ENCODE measurements at places on chromosomes 2 and 18. TPM values are rescaled to one million over a fixed set of nuclear protein-coding genes. Genes with fewer than 3 reads are reported as not detected.

- DNase-seq, result no peak
These were observed 13.3 kb downstream of the PPP4R3B start for GRCh38 chr2:55604027-55604565.

DNA sequence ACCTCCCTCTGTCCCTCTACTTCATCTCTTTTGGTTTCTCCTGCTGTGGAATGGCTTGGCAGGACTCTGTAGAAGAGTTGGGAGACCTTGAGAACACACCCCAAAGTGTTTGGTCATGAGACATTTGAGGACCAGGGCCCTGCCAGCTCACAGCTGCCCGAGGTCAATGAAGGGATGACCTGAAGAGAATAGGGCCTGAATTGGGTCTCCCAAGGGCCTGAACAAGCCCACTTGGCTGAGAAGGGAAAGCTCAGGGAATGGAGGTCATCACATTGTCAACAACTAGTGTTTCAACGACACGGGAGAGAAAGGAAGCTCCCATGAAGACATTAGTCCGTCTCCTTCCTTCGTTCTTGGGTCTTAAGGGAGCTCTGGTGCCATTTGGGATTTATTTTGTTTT is 52.8 kb downstream of the TTC32 start:
- DNase-seq, result no peak

DNA sequence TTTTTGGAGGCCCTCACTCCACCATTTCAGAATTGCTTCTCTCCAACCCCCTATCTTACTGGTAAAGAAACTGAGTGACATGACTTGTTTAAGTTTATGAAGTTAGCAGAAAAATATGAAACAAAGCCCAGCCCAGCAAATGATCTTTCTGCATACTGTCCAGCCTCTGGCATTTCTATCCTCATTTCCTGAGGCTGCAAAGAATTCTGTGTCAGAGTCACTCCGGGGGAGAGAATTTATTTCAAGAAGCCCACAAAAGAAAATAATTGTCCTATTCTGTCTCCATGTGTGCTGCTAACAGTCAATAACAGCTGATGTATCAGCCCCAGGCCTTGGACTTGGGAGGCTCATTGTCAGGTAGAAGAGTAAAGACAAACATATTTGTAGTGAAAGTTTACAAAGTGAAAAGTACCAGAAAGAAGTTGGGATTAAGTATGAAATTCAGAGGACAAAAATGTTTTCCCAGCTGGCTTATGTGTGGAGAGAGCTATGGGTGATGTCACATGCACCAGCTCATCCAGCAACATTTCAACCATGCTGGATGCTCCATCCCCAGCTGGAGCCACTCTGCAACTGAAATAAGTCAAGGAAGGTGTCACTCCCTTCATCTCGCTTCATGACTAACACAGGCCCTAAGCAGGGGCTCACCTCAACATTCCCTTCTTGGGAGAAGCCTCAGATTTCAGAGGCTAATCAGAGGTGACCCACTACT is 42.3 kb downstream of the TRABD2A start:
- DNase-seq, result no peak

DNA sequence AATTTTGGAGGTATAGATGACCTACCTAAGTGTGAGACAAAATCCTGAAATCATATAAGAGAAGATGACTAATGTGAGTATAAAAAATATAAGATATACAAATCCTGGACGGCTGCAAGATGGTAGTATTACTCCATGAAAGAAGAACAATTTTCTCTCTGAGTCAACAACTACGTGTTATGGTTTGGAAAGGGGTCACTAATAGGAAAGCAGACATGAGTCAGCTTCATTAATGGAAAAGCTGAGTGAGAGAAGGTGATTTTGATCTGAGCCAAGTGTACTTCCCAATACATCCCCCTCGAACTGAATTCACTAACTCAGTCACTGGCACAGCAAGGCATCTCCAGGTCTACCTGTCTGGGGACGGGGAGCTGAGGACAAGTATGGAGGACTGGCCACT is 20.1 kb upstream of the SELENOI start:
- no peak for DNase-seq

DNA sequence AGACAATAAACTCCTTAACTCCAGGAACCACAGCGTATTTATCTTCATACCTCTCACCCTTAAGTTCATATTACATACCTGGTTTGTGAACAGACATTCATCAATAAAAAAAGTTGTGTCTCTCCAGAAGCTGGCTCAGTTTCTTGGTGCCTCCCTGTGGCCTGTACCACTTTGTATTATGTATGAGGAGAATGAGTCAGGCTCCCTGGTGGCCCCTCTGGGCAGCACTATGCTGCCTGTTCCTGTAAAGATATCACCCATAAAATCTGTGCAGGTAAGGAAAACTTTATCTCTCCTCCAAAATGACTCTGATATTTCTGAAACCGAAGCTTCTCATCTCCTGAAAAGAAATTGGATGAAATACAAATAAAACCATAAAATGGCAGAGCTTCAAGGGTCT is 198.4 kb upstream of the NT5C1B start:
- no peak for DNase-seq

GRCh38 chr2:19207452-19207851 is 151.0 kb downstream of the OSR1 start:
- DNase-seq, result no peak

DNA sequence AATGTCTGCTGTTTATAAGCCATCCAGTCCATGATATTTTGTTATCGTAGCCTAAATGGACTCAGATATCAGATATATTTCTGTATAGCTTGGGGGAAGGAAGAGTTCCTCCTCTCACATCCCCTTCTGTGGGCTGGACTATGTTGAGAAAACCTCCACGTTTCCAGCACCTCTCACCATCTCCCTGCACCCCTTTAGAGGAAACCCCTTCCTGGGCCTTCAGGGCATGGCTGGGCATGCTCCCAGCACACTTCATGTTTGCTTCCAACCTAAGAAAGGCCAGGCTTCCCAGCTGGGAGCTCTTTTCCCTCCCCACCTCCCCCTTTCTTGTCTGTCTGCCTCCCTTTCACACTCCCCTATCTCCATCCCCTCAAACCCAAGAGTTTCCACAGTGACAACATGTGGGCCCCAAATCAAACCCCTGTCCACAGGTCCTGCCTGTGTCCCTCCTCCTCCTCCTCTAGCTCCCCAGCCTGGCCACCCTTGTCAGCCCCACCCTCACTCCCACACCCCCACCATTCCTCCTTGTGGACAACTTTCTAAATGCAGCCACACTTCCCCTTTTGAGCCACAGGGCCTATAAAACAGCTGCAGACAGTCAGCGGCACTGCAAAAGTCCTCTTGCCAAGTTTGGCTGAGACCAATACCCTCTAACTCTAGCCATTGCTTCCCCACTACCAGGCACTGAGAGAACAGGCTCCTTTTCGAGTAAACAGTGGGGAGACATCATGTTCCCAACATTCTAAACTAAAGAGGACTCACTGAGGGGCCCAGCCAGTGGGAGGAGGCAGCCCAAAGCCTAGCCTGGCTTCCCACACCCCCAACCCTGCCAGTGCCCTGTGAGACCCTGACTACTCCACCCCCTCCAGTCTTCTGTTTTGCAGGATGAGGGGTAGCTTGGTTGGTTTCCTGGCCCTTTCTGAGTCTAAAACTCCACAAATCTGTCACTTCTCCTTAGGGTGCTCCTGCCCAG is 120.5 kb downstream of the ZFP36L2 start:
- DNase-seq, result peak; percentile 53

GRCh38 chr18:73895701-73896100 is 251.9 kb downstream of the FBXO15 start:
- no peak for DNase-seq

DNA sequence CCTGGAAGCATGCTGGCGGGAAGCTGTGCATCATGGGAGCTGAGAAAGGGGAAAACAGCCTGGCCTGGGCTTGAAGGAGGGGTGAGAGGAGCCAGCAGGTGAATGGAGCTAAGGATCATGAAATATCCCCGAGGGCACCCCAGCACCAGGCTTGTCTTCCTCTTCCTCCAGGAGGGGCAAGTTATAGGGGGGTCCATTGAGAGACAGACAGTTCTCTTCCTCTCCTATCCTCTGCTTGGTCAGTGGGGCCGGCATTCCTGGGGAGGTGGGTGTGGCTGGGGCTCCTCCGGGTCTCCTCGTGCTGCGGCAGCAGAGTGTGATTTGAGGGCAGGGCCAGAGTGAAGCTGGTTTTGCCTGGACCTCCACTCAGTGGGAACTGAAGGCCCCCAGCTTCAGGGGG is 78.9 kb downstream of the LIPG start:
- DNase-seq, result no peak

DNA sequence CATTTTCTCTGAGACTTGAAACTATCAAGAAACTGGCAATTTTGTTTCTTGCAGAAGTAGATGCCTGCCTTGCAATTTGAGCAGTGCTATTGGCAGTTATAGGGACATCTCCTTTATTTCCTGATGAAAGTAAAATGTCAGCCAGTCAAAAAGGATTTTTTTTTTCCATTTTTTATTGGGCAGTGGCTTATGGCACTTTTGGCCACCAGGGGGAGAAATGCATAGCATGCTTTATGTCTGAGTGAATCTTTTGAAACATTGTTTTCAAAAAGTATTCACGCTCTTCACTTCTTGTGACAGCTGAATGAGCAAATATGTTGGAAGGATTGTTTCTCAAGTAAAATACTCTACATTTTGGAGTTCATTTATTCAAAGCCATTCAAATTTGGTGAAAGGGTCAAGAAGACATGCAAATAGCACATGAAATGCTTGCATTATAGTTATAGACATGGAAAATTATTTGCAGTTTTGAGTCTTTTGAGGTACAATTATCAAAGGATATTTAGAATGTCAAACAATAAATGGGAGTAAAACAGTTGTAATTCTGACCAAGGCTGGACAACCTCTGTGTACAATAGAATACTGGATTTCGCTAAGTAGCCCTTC is 491.0 kb downstream of the CDH2 start:
- DNase-seq, result peak; percentile 40

GRCh38 chr2:61042807-61043206 is 22.9 kb upstream of the SANBR start:
- no peak for DNase-seq

DNA sequence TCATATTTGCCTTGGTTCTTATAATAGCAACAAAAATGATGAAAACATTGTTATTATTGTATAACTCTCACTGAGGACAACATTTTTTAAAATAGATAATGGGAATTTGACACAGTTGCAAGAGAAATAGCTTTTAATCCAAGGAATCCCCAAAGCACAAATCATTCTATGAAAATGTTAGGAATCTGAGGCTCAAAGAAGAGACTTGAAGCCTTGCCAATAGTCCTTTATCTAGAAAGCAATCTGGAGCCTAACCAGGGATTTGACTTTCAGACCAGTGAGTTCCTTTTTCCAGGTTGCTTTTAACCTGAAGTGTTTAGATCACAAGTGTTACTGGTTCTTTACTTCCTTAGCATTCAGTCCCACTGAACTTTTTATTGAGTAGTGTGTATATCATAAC is 574.5 kb upstream of the ZEB2 start:
- DNase-seq, result no peak

DNA sequence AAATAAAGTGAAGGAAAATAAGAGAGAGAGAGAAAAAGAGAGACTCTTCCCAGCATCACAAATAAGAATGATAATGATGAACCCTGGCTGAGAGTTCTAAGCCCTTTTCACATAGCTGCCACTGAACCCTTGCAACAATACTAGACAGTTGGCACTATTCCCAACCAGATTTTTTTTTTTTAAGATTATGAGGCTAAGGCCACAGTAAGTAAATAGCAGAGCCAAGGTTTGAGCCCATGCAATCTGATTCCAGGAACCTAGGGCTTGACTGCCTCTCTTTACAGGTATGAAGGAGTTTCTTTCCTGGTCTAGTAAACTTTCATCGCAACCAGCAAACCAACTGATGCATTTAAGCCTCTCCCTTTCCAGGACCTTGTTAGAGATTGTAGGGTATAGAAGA is 424.6 kb downstream of the NCKAP5 start:
- DNase-seq, result no peak

- peak; percentile 54 for DNase-seq
These were observed 223.7 kb downstream of the ALK start for GRCh38 chr2:29697715-29698114.

GRCh38 chr2:241063587-241063986 is 38.5 kb downstream of the MTERF4 start:
- DNase-seq, result no peak

GRCh38 chr18:40041951-40042350 is 1913.1 kb upstream of the PIK3C3 start:
- DNase-seq, result no peak

The MEP1B gene
- not detected for polyA plus RNA-seq

The CTAGE1 gene
- not detected for polyA plus RNA-seq

The PTH2R gene
- not detected for polyA plus RNA-seq

The FSHR gene
- polyA plus RNA-seq, result 0.73 TPM

The GRB14 gene
- 1.4 TPM for polyA plus RNA-seq

The GPR45 gene
- not detected for polyA plus RNA-seq

The RGPD4 gene
- 0.09 TPM for polyA plus RNA-seq

Data from muscle of back (tissue), 13 donors.